CD4-positive, CD25-positive, alpha-beta regulatory T cell (primary cell): ENCODE measurements at places on chromosomes 6 and 20.

DNA sequence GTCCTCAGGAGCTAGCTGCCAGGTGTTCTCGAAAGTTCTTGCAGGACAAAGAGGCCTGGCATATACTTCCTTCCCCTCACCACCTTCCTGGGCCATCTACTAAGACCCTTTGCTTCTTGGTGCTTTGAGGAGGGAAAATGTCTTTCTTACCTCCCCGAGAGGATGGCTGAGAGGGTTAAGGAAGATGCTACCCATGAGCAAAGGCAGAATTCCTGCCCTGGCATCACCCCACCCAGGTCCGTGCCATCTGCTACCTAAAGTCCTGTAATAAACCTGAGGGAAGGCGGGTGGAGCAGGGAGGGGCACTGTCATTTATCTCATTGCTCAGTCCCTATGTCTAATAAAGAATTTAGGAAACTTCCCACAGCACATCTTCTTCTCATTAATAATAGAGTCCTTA lies 16.2 kb downstream of the GFOD1 start:
- DNase-seq = no peak

GRCh38 chr6:135906972-135907465 lies 55.5 kb downstream of the PDE7B start:
- no peak for DNase-seq

DNA sequence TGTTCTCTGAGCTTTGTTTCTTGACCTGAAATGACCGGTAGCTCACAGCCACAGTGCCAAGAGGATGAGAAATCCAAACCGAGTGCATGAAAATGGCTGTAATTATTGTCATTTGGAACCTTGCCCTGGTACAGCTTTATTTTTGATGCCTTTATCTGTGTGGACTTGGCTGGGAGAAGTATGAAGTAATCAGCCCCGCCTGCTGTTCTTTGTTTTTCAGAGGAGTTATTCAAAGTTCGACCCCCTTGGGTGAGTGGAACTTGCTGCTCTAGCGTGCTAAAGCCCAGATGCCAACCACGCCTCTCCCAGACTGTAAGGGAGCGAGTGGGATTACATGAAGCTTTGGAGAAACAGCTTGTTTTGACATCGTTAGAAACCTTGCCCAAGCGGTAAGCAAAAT lies 48.3 kb downstream of the ECT2L start:
- no peak for DNase-seq

GRCh38 chr20:9981829-9982228 lies 53.0 kb upstream of the ANKEF1 start:
- DNase-seq = no peak

DNA sequence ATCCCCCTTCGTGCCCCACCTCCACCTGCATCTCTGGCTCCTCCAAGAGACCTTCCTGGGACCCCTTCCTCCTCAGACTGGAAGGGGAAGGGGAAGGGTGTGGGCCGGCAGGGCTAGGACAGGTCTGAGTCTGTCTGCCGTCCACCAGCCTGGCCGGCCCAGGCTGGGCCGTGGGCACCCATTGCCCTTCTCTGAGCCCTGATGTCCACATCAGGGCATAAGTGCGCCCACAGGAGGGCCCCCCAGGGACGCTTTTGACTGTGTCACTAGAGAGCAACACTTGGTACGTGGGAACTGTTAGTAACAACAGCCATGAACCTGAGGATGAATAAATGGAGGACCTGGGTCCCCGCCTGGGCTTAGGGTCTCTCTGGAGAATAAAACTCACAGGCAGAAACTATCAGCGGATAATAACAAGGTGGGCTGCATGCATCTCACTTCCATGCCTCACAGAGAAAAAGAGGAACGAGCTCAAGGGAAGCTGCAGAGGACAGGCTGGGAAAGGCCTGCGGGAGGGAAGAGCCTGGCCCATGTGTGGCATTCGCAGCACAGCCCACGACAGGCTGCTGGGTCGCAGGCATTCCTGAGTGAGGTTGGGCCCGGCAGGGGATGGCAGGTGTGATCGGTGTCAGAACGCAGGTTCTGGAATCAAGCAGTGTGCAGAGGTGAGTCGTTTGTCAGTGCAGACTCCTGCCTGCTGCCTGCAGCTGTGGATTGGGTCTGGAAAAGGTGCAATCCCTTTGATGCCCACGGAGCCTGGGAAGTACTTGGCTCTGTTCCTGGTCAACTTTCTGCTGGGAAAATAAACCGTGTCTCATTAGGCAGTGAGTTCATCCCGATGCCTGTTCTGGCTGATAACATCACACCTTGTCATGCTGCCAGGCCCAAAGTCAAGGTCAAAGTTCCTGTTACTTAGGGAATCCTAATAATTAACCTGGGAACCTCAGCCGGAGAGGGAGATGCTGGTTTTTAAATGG lies 60.9 kb downstream of the BCAS4 start:
- no peak for DNase-seq

DNA sequence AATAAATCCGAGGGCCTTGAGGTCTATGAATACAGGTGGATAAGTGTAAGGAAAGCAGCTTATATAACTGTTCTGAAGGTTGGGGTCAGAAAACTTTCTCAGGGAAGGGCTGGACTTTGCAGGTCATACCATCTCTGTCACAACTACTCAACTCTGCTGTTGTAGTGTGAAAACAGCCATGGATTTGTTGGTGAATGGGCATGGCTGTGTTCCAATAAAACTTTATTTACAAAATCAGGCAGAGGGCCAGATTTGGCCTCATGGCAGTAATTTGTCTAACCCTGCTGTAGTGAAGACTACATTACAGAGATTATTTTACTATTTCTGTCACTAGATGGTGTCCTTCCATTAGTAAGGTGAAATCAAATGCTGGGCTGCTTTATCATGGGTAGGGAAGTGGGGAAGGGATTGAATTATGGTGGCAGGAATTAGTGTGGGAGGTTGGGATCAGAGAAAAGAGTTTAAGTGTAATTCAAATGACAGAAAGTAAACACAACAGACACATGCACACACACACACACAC lies 409.6 kb upstream of the CHD6 start:
- DNase-seq = no peak

- no peak for DNase-seq
These were observed 99.9 kb downstream of the OTOR start for GRCh38 chr20:16848061-16848460.

GRCh38 chr6:135310291-135310690 lies 129.2 kb downstream of the MYB start:
- DNase-seq = no peak

DNA sequence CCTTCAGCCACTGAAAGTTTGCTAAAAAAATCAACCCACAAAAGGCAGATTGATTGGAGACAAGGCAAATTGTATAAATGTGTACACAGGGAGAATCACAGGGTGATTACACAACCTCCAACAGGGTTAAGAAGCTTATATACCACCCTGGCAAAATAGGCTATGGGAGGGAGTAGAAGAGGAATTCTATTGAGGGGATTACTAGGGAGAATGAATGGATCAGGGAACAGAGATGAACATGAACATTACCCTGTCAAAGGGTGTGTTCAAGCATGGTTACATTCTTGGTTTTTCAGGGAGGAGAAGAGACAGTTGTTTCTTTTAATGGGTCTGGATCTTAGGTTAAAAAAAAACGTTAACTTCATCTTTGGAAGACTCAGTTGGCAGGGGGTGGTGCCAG lies 5.1 kb upstream of the MRS2 start:
- DNase-seq = no peak

- DNase-seq = no peak
These were observed 117.1 kb downstream of the ISM1 start for GRCh38 chr20:13338097-13338661.

DNA sequence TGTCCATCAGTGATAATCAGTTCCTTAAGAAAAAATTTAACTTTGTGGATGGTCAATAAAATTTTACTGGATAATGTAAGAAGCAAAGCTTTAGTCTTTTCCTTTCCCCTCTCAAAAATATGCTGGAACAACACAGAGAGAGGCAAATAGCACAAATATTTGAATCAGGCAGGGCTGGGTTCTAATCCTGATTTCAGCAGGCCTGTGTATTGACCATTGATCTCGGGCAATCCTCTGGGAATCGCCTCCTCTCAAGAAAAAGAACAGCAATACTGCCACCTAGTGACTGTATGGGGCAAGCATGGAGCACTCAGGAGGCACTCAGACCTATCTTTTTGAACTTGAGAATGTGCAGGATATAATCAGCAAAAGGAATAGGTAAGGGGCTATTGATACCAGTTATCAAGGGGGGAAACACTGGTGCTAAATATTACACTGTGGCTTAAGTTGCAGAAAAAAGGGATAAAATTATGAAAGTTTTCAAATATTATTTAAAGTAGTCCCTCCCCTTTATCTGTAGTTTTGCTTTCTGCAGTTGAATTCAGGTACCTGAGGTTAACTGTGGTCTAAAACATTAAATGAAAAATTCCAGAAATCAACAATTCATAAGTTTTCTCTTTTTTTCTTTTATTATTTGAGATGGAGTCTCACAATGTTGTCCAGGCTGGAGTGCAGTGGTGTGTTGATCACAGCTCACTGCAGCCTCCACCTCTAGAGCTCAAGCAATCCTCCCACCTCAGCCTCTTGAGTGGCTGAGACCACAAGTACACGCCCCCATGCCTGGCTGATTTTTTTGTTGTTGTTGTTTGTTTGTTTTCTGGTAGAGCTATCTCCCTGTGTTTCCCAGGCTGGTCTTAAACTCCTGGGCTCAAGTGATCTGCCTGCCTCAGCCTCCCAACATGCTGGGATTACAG lies 91.8 kb upstream of the NHSL1 start:
- peak; percentile 15 for DNase-seq

DNA sequence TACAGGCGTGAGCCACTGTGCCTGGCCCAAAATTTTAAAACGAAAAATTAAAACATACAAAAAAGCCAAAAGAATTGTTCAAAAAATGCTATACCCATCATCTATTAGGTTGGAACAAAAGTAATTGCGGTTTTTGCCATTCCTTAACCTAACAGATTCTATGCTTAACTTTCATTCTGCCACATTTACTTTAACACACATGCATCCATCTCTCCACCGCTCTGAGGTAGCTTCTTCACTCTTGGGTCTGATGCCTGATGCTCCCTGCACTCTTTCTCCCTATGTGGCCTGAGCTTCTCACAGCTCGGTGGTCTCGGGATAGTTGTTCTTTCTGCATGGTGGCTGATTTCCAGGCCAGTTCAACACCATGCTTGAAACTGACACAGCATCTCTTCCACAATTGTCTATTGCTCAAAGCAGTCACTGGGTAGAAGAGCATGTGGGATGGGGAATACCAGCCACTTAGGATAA lies 4.7 kb upstream of the MANBAL start:
- no peak for DNase-seq

DNA sequence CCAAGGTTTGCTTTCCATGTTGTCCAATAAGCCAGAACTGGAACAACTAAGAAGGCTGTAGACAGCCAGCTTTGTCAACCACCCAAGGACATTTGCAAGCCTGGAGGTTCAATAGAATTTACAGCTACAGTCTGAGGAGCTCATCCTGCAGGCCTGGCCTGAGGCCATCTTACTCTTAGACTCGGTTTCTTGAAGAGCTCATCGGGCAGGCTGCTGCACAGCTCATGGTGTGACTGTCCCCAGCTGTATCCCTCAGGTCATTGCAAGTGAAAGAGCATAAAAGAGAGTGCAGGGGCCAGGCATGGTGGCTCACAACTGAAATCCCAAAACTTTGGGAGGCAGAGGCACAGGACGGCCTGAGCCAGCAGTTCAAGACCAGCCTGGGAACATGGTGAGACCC lies 96.9 kb upstream of the FOXQ1 start:
- DNase-seq = no peak
